ENCODE measurements at places on chromosomes 11 and 22.

DNA sequence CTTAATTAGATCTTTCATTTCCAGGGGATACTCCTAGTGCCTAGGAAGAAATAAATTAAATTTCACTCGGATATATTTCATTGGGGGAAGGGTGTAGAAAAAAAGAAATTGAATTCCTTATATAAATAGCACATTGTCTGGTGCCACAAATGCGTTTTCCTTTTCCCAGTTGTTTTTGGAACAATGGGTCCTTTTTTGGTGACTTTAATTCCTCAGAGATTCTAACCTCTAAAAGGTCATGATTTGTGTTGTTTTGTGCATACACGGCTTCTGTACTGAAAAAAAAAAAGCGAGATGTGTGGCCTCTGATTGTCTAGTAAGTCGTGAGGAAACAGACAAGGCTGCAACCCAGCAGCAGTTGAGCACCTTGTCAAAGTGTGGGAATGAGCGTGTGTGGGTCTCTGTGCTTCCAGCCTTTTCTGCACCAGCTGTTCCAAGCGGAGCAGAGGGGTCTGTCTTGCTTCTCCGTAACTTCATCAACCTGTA, 64.5 kb upstream of the CRTAM start:
- no peak for DNase-seq

GRCh38 chr11:67202028-67202427, 64.2 kb upstream of the GRK2 start:
- no peak for DNase-seq

- DNase-seq, result no peak
Measured at GRCh38 chr11:35463331-35463751, 44.0 kb upstream of the SLC1A2 start.

GRCh38 chr11:74371269-74372052, 26.8 kb downstream of the PGM2L1 start:
- peak; percentile 12 for DNase-seq

DNA sequence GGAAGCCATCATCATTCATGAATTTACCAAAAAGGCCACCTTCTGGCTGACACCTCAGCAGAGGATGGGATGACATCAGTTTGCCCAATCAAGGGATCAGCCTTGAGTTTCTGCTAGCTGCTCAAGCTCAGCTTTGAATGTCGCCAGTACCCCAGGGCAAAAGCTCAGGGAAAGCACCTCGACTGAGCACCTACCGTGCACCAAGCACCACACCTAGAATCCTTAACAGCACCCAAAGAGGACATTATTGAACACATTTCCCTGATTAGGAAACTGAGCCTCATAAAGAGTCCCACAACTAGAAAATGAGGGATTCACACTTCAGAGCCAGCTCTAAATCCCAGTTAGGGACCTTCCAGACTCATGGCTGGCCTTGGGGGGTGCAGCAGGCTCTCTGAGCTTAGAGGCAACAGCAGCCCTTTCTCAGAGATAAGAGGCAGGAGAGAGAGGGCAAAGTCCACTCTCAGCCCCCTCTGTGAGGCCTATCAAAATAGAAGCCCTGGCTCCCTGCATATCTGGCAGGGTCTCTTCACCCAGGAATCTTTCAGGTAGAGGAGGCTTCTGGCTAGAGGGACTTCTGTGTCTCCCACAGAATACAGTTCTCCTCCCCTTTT, 13.4 kb upstream of the DAGLA start:
- no peak for DNase-seq

Data from AG08395 (cell line).